ENCODE measurements at places on chromosomes 13 and 19.

DNA sequence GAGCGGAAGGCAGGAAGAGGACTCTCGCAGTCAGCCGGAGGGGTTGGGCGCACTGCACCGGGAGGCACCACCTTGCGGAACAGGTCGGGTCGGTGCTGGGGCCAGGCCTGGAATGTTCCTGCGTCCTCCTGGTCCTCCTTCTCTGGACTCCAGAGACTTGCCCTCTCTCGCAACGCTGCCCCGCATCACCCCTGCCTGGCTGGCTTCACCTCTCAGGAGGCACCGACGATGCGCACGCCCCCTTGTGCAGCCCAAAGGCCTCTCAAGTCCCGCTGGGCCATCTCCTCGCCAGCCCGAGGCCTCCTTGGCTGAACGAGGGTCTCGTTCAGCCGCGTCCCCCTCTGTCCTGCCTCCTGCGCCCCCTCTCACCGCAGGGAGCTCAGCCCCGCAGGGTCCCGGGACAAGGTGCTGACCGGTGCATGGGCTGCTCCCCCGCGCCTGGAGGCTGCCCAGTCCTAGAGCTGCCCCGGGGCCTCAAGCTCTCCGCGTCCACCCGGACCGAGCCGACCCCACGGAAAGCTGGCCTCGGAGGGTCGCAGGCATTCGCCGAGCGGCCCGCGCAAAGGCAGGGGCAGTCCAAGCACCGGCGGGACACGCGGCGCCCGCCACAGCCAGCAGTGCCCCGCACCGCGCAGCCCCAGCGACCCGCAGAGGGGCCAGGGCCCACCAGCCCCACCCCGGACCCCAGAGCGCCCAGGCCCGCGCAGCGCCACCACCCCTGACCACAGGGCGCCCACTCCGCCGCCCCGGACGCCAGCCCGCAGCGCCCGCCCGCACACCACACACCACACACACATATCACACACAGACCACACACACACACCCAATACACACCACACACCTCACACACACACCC lies 133.8 kb downstream of the CRYL1 start:
- DNase-seq, result no peak

DNA sequence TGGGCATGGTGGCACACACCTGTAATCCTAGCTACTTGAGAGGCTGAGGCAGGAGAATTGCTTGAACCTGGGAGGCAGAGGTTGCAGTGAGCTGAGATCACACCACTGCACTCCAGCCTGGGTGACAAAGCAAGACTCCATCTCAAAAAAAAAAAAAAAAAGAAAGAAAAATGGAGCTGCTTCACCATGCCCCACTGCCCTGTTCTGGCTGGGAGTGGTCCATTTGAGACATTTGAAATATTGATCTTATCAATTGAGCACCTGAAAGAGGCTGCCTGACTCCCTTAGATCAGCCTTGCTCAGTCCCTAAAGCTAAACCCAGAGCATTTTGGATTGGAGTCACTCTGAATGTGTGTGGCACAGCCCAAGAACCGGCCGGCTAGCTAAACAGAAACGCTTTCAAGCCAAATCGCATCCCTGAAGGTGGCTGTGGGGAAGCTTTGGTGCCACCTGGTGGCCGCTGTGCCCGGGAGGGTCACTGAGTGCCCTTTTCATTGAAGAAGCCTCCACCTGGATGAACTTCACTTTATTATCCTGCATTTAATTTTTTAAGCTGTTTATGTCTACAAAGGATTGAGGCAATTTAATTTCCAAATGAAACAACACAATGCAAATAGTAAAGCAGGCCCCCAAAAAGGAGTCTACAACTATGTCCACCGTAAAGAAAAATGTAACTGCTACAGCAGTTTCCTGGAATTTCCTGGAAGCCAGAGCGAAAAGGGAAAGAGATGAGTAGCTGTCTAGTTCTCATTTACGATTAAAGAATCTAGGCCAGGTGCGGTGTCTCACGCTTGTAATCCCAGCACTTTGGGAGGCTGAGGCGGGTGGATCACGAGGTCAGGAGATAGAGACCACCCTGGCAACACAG lies 53.1 kb upstream of the SERPINE3 start:
- peak; percentile 87 for DNase-seq

DNA sequence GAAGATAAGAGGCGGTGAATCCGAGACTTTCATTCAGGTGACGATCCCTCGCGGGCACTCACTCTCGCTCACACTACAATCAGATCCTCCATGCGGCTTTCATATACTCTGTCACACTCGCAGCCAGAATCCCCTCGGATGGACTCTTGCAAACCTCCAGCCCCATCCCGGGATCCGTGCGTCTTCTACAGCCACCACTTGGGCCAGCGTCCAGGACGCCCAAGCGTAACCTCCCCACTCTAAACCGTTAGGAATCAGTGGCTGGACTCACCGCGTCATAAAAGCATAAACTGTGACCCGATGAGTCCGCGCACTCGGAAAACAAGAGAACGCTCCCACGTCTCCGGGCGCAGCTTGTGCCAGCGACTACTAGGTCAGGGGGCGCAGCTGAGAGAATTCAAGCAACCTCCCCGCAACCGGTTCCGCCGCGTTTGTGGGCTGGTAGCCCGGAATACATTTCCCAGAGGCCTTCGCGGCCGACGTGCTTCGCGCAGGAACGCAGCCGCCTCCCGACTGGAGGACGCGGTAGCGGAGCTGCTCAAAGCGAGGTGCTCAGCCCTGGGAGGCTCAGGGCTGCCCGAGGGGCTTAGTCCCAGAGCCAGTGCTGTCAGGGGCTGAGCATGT lies 27.6 kb downstream of the ZNF607 start:
- peak; percentile 91 for DNase-seq

DNA sequence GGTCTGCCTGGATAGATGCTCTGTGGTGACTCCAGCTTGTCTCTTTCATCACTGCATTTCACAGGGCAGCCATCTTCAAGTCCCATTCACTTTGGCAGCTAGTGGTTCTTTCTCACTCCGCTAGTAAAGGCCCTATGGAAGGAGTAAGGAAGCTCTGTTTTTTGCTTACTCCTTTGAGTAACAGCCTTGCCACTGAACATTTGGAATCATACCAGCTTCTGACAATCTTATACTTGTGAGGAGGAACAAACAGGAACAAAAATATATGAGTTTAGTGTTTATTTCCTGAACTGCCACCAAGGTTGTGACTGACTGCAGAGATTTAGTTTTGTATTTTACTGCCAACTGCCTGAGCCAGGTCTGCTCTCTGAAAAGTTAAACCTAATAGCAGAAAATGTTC lies 38.7 kb downstream of the KCTD4 start:
- peak; percentile 24 for DNase-seq

- no peak for DNase-seq
Measured at GRCh38 chr19:29429021-29429420, 96.8 kb upstream of the VSTM2B start.

DNA sequence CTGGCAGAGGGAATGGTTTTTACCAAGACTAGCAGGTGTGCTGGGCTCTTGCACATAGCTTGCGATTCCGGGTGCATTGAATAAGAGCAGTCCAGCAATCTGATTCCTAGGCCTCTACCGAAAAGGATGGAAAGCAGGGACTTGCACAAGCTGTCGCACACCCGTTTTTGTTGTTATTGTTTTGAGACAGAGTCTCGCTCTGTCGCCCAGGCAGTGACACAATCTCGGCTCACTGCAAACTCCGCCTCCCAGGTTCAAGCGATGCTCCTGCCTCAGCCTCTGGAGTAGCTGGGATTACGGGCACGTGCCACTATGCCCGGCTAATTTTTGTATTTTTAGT lies 5.5 kb downstream of the EBI3 start:
- DNase-seq, result peak; percentile 2

DNA sequence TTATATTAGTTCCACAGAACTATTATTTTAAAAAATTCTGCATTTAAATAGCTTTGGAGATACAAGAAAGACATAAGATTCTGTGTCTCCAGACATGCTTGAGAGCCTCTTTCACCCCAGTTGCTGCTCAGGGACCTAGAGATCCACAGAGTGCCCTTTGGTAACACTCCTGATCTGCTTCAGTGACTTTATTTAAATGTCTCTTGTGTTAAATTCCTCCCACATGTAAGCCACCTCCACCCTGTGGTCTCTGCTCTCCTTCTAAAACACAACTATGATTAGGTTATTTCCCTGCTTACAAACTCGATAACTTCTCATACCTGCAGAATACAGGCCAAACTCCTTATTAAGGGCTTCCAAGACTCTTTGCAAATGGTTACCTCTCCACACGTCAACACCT lies 141.0 kb downstream of the RFC3 start:
- DNase-seq, result no peak

DNA sequence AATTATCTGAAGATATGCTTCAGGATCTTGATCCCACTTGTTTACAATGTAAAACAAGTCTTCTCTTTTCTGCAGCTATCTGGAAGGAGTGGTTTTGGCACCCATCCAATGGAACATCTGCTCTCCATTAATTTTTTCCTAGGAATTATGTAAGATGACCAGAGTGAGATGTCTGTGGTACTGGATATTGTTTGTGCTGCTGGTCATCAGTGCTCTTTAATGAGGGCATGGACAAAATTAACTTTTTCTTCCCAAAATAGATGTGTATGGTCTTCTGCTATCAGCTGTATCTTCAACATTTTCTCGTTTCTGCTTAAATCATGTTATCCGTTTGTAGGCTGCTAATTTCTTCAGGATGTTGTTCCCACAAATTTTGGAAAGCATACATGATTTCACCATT lies 415.4 kb upstream of the KLHL1 start:
- DNase-seq, result no peak

DNA sequence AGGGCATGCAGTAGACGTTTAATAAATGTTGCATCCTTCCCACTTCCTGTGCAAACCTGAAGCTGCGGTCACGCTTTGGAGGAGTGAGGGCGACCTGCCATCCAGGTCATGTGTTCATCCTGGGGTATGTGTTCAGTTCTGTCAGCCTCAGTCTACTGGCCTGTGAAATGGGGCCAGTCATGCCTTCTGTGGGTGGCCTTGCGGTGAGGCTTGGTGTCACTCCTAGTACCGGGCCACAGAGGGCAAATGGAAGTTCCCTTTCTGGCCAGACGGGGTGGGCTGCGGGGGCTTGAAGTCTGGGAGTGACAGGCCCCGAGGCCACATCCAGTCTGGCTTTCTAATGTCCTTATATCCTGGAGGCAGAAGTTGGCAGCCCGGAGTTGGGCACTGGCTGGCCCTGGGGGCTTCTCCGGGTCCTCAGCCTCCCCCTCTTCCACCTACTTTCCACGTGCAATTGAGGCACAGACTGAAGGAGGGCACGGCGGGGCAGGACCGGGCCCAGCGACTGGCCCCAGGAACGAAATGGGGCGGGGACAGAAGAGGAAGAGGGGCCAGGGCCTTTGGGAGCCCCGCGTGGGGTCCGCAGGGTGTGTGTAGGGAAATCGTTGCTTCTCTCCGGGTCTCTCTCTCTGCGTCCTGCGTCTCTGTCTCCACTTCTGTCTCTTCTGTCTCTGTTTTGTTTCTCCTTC lies 11.1 kb downstream of the PDE4A start:
- peak; percentile 41 for DNase-seq

- DNase-seq, result peak; percentile 88
Measured at GRCh38 chr19:47391510-47392223, 27.7 kb downstream of the MEIS3 start.

GRCh38 chr19:35363001-35363590 lies 4.8 kb downstream of the FFAR3 start:
- peak; percentile 0 for DNase-seq

DNA sequence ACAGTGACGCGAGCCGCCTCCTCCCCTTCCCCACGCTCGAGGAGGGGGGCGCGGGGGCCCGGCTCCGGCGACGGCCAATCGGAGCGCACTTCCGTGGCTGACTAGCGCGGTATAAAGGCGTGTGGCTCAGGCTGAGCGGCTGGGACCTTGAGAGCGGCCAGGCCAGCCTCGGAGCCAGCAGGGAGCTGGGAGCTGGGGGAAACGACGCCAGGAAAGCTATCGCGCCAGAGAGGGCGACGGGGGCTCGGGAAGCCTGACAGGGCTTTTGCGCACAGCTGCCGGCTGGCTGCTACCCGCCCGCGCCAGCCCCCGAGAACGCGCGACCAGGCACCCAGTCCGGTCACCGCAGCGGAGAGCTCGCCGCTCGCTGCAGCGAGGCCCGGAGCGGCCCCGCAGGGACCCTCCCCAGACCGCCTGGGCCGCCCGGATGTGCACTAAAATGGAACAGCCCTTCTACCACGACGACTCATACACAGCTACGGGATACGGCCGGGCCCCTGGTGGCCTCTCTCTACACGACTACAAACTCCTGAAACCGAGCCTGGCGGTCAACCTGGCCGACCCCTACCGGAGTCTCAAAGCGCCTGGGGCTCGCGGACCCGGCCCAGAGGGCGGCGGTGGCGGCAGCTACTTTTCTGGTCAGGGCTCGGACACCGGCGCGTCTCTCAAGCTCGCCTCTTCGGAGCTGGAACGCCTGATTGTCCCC lies at the start of gene JUNB:
TSS of gene JUNB (plus strand) at position 142 of the 706 bp plus-strand sequence. CDS start at position 428, 286 bp downstream.
- DNase-seq, result peak; percentile 92

- no peak for DNase-seq
Measured at GRCh38 chr13:54989418-54989817, 1960.8 kb downstream of the OLFM4 start.

DNA sequence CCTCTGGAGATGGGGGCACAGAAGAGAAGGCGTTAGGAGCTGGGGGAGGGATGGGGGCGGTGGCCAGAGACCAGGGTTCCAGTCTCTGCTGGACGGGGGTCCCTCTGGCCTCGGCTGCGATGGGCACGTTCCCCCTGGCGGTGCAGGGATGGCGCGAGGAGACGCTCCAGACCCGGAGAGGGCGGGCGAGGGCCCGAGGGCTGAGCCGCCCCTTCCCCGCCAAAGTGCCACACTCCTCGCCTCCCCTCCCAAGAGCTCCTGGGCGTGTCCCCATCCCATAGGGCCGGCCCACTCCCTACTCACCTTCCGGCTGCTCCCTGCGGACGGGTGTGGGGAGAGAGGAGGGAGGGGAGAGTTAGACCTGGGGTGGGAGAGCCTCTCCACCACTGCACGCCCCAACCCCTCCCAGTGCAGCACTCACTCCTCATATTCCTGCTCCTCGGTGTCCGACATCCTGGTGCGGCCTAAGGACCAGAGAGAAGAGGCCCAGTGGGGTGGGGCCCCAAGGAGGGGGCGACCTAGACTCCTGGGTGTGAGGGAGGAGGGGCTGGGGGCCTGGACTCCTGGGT lies 2.2 kb downstream of the TNNT1 start:
- DNase-seq, result no peak

GRCh38 chr13:80341101-80341755 lies at the start of gene SPRY2:
Gene SPRY2, minus strand, starts transcription at chr13:80341126. Its CDS starts 3,421 bp downstream, at chr13:80337705.
- DNase-seq, result peak; percentile 93

GRCh38 chr19:43776286-43776685 lies 4.5 kb downstream of the KCNN4 start:
- DNase-seq, result no peak

GRCh38 chr13:32107973-32108372 lies 76.4 kb downstream of the FRY start:
- no peak for DNase-seq

GRCh38 chr19:14566712-14567077 lies 5.2 kb downstream of the NDUFB7 start:
- DNase-seq, result peak; percentile 2

DNA sequence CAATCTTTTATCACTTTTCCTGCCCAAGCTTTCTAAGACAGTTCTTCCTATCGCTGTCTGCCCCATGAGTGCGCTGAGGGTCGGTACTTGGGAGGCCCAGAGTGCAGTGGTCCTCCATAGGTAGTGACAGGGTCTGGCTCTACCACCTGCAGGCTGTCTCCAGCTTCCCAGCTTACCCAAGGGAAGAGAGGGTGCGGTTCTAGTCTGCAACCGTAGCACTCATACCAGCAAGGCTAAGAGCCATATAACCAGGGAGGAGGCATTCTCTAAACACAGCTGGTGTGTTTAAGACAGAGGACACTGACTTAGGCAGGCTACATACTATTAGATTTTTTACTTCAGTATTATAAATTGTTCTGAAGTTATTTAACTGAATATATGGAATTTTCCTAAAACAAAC lies 8.2 kb downstream of the PROZ start:
- no peak for DNase-seq

GRCh38 chr19:33688171-33688992 lies 66.6 kb downstream of the CHST8 start:
- no peak for DNase-seq
